ENCODE measurements at places on chromosomes 2 and 18. TPM values are rescaled to one million over a fixed set of nuclear protein-coding genes. Genes with fewer than 3 reads are reported as not detected.

- DNase-seq = no peak
These were observed 94.4 kb downstream of the DYSF start for GRCh38 chr2:71547616-71548285.

AGXT gene
- not detected for polyA plus RNA-seq

- DNase-seq = no peak
These were observed 63.2 kb upstream of the MAPRE2 start for GRCh38 chr18:34977838-34978532.

SCN2A gene
- 0.91 TPM for polyA plus RNA-seq

DNA sequence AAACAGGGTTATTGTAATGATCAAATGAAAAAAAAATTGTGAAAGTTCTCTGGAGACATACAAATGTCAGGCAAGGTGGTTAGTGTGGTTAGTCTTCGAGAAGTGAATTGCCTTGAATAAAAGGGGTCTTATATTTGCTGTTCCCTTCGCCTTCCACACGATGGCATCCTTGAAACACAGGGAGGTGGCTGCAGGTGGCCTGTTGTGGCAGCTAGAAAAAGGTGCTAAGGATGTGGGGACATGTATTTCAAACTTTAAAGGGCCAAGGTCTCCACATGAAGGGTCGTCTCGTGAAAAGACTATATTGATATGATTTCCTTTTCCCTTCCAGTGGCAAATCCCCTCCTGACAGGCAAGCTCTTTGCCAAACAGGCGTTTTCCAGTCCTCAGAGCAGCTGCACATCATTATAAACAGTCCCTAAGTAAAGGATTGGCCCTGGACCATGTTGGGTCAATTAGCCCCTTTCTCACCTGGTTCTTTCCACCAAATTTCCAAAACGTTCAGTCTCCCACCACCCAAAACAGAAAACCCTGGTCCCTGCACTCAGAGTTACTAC is 68.5 kb downstream of the COPS8 start:
- no peak for DNase-seq

- DNase-seq = no peak
These were observed 595 bp downstream of the PARD6G start for GRCh38 chr18:80246445-80247392.

GPR35 gene
- 0.17 TPM for polyA plus RNA-seq

DNA sequence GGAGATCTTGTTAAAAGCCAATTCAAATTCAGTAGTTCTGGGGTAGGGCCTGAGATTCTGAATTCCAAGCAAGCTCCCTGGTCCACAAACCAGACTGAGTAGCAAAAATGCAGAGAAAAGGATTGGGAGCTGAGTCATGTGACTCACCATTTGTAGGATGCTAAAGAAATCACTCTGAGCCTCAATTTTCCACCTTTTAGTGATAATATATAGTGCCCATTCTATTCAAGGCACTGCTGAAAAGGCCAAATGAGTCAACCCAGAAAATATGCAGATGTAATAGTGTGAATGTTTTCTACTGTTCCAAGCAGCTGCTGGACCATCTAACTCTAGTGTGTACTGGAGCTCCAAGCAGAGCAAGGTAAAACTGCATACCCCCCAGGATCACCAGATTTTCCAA is 47.2 kb downstream of the SLC14A2 start:
- DNase-seq = no peak

GRCh38 chr2:73070643-73071359 is 711 bp downstream of the SFXN5 start:
- no peak for DNase-seq

- DNase-seq = no peak
These were observed 95.9 kb downstream of the ALPK2 start for GRCh38 chr18:58532972-58533371.

SMARCAL1 gene
- polyA plus RNA-seq = 32.2 TPM

CCDC85A gene
- 0.03 TPM for polyA plus RNA-seq

DNA sequence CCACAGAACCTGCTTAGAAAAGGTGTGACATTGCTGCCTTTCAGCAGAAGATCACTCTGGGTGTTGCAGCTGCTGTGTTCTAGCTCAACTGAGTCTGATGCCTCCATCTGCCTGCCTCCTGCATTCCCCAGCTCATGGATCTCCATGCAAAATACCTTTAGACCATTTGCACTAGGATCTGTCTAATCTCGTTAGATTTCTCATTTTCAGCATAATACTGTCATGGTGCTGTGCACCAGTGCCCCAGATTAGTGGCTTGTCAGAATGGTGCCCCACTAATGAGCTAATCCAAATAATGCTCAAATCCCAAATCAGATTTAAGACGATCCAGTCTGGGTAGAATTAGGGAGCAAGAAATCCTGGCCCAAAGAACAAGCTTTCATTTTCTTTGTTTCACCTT is 284.4 kb upstream of the PARD3B start:
- no peak for DNase-seq

CNDP2 gene
- polyA plus RNA-seq = 126 TPM

DTNA gene
- 0.26 TPM for polyA plus RNA-seq

CPO gene
- 0.25 TPM for polyA plus RNA-seq

CD8B2 gene
- polyA plus RNA-seq = not detected

DNA sequence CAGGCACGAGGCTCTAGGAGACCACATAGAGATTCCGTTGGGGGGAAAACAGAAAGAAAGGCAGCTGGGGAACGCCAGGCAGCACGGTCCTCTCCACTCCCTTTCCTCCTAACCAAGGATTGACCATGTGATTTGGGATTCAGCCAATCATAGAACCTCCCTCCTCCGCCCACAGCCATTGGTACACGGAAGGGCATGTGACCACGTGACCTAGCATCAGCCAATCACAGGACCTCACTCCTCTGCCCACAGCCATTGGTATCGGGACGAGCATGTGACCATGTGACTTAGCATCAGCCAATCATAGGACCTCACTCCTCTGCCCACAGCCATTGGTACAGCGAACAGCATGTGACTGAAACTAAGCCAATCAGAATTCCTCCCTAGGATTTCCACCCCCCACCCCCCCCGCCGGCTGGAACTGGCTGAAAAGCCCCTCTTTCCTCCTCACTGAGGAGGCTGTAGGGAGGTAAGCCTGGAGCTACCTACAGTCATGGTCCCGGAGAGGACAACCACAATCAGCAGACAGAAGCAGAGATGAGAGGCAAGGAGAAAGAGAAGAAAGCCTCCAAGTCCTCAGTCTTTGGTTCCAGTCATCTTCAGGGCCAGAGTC is 7.6 kb downstream of the SERPINE2 start:
- DNase-seq = no peak

GRCh38 chr2:49569176-49569575 is 414.9 kb upstream of the FSHR start:
- DNase-seq = no peak

CD28 gene
- polyA plus RNA-seq = not detected

GRCh38 chr18:9851511-9851910 is 34.3 kb upstream of the TXNDC2 start:
- no peak for DNase-seq

DNA sequence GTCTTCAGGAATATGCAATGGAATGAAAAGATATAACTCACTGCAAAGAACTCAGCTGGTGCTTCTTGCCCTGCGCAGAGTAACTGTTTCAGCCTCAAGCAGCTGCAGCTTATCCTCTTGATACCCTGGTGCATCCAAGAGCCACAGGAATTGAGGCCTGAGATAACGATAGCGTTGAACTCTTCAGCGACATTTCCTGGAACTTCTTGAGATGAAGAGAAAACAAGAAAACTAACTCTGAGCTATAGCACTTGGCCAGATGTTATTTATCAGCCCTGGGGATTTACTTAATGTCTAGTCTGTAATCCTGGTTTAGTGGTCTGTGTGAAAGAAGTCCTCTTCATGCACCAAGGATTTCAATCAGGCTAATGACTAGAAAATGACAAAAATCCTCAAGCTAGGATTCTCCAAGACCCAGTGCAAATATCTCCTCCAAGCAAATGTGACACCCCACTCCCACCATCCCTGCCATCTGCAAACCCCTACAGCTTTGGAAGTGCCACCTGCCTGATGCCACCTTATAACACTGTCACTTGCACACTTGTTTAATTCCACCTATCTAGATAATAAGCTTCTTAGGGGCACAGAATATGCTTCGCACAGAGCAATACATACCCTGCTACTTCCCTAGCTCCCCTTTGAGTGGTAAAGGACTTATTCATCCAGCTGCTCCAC is 40.6 kb downstream of the EHD3 start:
- no peak for DNase-seq

- no peak for DNase-seq
These were observed 592.7 kb upstream of the VRK2 start for GRCh38 chr2:57453945-57454344.

KIF5C gene
- 0.03 TPM for polyA plus RNA-seq

GRCh38 chr2:240725671-240726070 is 34.0 kb downstream of the AQP12A start:
- DNase-seq = no peak

GRCh38 chr2:24221343-24222050 is 46.6 kb downstream of the FAM228A start:
- no peak for DNase-seq

Data from keratinocyte (primary cell).